ENCODE measurements at places on chromosomes 7 and 10.
A peak's percentile ranks its signal among the peaks of the same experiment; 100 is the strongest.

- no peak for DNase-seq
These were observed 10.3 kb downstream of the PRF1 start for GRCh38 chr10:70592186-70592735.

GRCh38 chr7:2598154-2598823 is 33.5 kb upstream of the TTYH3 start:
- no peak for DNase-seq

DNA sequence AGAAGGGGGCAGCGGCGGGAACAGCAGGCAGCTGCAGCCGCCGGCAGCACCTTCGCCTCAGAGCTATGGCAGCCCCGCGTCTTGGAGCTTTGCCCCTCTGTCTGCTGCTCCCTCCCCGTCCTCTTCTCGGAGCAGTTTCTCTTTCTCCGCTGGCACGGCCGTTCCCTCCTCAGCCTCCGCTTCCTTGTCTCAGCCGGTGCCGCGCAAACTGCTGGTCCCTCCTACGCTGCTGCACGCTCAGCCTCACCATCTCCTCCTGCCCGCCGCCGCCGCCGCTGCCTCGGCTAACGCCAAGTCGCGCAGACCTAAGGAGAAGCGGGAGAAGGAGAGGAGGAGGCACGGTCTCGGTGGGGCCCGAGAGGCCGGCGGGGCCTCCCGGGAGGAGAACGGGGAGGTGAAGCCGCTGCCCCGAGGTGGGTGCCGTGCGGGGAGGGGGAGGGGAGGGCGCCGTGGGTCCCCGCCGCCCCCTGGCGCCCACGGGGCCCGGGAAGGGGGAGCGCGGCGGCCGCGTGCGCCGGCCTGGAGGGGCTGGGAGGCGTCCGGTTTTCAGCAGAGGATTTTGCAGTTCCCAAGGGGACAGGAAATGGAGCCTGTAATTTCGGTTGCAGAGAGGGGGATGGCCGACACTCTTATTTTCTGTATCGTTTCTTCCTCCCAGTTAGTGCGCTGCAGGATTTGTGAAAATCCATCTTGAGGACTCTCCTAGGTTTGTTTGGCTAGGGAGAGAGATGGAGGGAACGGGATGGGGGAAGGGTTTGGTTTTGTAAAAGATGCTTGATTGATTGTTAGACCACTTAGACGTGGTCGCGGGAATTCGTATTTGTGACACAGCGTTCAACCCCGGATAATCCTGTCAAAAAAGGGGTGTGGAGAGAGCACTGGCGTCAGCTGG is 630 bp downstream of the RSBN1L start:
- peak; percentile 36 for DNase-seq

DNA sequence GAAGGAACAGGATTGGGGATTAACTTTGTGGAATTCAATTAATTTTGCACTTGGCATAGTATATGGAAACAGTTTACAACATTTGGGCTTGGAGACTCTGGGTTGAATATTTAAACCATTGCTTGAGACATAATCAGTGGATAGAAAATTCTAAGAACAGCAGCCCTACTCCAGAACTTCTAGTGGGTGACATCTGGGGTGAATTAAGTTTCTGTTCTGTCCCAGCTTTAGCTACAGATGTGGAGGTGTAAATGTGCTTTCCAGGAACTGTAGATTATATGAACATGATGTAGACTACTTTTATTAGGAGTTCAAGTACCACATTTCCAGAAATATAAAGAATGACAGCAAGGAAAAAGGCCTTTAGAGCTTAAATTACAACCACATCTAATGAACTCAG is 51.9 kb upstream of the SKAP2 start:
- no peak for DNase-seq

DNA sequence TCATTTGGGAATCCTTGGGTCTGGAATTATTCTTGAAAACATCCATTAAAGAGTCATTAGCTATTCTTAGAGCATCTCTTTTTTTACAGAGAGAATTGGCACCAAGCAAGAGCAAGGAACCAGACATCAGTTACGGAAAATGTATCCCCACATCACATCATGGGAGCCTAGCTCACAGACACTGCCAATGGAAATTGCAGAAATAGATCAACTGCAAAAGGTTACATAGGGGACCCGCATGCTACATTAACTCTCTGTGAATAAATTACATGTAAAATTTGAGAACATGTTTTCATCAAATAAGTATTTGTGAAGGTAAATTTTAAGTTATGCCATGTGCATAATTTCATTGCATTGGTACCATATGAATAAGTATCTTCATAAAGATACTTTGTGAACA is 224.8 kb downstream of the ZNF248 start:
- DNase-seq, result no peak

GRCh38 chr10:33120700-33121099 is 162.7 kb upstream of the ITGB1 start:
- no peak for DNase-seq

- no peak for DNase-seq
These were observed 9.8 kb upstream of the MRPS16 start for GRCh38 chr10:73262105-73262730.

GRCh38 chr7:106721816-106722785 is 61.1 kb upstream of the CCDC71L start:
- no peak for DNase-seq

DNA sequence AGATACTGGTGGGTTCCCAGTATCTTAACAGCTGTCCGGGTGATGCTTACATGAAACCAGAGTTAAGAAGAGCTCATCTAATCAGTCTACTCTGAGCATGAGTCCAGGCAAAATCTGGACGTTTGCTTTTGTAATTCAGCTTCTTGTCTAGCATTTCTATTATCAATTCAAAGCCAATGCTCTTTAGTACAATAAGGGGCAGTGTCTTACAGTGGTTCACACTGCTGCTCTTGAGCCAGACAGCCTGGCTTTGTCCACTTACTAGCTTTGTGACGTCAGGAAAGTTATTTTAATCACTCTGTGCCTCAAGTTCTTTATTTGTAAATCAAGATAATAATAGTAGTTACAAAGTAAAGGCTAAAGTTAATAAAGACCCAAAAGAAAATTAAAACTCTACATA is 227.3 kb upstream of the TCF7L2 start:
- no peak for DNase-seq

Measured in NCI-H1436 (cell line).